Left colon (tissue), 2 donors: ENCODE measurements at places on chromosomes 6 and 20. TPM values are rescaled to one million over a fixed set of nuclear protein-coding genes. Genes with fewer than 3 reads are reported as not detected.

IRAK1BP1 gene
- 2.0 TPM for total RNA-seq

TPX2 gene
- 7.4 TPM for total RNA-seq

- no peak for DNase-seq
Measured at GRCh38 chr6:52340603-52340880, 21.4 kb upstream of the PAQR8 start.

GRCh38 chr6:125722886-125723285 is 26.5 kb upstream of the HEY2 start:
- DNase-seq: no peak

RBPJL gene
- not detected for total RNA-seq

PLEKHG1 gene
- total RNA-seq: 29.3 TPM

GRCh38 chr6:77324866-77325265 is 138.4 kb downstream of the HTR1B start:
- DNase-seq: no peak

GRCh38 chr6:56916849-56917551 is 37.9 kb upstream of the BEND6 start:
- no peak for DNase-seq

GRCh38 chr20:47546184-47547033 is 44.7 kb downstream of the NCOA3 start:
- no peak for DNase-seq

- DNase-seq: no peak
Measured at GRCh38 chr6:157755746-157756411, 67.2 kb upstream of the SNX9 start.

ARID1B gene
- total RNA-seq: 69.0 TPM

GRCh38 chr6:108074057-108074358 is 533 bp downstream of the OSTM1 start:
- DNase-seq: no peak

GRCh38 chr6:145652572-145652971 is 82.7 kb downstream of the EPM2A start:
- DNase-seq: no peak

- no peak for DNase-seq
Measured at GRCh38 chr6:13681305-13682061, 30.2 kb downstream of the RANBP9 start.
